ENCODE measurements at places on chromosomes 1 and 21.
A peak's percentile ranks its signal among the peaks of the same experiment; 100 is the strongest.

DNA sequence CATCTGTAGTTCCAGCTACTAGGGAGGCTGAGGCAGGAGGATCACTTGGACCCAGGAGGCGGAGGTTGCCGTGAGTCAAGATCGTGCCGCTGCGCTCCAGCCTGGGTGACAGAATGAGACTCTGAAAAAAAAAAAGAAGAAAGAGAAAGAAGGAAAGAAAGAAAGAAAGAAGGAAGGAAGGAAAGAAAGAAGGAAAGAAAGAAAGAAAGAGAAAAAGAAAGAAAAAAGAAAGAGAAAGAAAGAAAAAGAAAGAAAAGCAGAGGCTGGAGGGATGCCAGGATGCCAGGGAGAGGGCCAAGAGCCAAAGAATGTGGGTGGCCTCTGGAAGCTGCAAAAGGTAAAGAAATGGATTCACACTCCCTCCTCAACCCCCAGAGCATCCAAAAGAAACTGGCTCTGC, 8.2 kb upstream of the KCNE2 start:
- no peak for DNase-seq

DNA sequence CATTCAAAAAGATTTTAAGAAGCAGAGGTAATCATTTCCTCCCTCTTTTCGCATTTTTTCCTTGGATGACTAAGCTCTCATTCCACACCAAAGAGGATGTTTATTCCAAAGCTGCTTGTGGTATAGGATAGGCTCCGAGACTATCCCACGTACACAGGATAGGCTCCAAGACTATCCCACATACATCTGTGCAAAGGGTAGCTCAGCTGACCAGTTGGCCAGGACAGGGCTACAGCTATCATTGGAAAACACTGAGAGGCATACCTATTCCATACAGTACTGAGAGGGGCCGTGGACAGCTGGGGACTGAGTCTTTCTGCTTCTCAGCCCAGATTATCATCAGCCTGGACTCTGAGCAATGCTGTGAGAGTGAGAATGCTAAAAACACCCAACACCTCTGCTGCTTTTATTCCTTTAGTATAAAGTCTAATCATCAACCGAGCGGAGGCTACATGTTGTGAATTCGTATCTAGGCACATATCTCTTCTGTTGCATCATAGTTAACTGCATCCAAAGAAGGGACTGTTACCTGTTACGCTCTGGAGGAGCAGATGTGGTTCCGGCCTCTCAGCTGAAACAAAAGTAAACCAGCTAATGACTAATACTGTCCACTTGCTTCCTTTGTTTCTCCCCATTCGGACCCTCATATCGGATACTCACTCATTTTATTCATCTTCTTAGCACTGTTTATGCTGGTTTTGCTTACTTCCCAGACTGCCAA, 141.0 kb downstream of the TNFSF18 start:
- DNase-seq: no peak

- DNase-seq: no peak
Observed at GRCh38 chr1:241822846-241823245, 25.2 kb upstream of the EXO1 start.

GRCh38 chr1:72357411-72357810, 75.1 kb upstream of the NEGR1 start:
- no peak for DNase-seq

- no peak for DNase-seq
Observed at GRCh38 chr1:248691567-248692155, 10.9 kb downstream of the OR14I1 start.

- no peak for DNase-seq
Observed at GRCh38 chr21:23017989-23018388, 2019.8 kb downstream of the NCAM2 start.

DNA sequence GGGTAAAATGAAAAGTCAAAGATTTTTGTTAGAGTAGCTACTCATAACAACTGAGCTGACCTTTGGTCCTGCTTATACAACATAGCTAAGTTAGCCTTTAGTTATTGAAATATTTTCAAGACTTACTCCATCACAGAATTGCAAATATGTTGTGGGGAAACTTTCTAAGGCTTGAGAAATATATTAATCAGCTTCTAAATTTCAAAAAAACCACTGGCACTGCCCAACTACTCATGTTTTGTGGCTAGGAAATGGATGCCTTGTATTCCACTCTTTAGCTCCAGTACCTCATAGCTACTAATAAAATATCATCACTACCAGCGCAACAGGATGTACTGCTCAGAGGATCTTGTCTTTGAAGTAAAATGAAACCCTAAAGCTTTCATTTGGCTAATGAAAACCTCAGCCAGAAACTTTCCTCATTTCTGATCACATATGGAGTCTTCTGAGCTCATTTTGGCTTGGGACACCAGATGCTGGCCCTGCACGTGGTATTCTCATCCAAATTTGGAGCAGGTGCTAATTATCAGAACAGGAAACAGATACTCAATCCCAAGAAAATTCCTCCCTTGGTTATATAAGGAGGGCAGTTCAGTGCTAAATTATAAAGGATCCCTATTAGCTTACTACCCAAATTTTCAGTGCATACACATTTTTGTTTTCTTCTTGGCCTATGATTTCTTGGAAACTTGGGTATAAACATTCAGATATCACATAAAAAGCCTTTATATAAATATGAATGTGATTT, 690.7 kb downstream of the ADGRL2 start:
- no peak for DNase-seq

DNA sequence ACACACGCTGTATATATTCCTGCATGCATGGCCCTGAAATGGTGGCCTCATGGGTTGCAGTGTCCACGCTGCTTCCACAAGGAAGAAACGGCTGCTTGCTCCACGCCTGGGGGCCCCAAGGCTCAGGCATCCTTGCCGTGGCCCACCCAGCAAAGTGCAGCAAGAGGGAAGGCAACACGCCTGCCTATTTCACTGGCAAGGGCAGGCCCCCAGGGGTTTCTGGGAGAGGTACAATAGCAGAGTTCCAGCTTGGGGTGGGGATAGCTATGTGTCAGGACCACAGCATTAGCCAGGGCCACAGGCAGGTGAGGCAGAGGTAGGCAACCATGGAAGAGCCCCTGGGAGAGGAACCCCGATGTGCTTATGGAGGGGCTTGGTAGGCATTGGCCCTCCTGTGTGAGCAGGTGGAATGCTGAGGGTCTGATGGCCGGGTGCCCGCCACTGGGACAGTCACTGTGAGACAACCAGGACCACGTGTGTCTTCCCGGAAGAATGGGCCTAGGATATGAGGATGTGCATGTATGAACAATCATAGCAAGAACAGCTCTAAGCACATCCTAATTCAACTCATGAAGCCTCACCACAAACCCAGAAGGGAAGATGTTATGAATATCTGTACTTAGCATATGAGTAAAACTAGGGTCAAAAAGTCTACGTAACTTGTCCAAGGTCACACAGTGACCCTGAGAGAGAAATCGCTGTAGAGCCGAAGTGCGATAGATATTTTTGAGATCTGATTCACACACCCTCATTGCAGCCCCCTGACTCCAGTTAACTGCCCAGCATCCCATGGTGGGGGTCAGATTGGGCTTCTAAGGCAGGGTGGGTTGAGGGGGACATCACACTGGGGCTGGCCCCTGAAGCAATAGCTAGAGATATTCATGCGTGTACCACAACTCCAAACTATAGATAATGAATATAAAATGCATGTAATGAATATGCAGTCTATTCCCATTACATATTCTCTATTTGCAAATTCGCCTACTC, 11.8 kb downstream of the TFF2 start:
- DNase-seq: no peak

DNA sequence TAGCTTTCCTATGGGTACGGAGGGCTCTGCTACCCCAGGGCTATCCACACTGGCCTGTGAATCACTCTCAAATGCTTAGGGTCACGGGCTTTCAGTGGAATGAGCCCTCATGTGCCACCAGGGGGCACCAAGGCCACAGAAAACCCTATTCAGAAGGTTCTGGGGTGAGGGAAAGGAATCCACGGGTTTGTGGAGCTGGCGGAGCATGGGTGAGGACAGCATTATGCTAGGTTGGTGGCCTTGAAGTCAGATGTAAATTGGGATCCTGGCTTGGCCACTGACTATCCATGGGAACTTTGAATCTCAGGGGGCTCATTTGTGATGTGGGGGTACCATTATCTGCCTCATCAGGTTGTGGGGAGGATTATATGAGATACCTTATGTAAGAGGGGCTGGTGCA, 5.1 kb upstream of the LAMTOR5 start:
- DNase-seq: peak; percentile 45

DNA sequence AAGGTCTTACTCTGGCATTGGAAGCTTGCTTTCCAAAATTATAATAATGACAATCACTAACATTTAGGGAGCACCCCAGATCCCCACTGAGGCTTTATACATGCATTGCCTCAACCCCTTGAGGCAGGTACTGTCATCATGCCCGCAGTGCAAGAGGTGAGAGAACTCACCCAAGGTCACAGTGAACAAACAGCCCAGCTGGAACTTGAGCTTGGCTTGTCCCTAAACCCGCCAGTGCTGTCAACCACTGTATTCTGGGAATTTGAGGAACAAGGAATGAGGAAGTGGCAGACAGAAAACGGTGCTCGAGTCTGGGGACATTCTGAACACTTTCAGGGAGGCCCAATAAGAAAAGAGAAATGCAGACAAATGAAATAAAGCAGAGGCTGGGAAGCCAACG, 34.6 kb upstream of the TLR5 start:
- DNase-seq: no peak

GRCh38 chr1:100699744-100700143, 19.8 kb upstream of the VCAM1 start:
- no peak for DNase-seq

DNA sequence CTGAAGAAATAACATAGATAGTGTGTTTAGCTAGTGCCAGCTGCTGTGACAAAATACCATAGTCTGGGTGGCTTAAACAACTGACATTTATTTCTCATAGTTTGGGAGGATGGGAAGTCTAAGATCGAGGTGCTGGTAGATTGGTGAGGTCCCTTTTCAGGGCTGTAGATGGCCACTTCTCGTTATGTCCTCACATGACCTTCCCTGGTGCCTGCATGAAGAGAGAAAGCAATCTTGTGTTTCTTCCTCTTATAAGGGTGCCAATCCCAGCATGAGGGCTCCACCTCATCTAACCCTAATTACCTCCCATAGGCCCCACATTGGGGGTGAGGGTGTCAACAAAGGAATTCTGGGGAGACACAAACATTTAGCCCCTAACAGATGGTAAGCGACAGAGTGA, 9.3 kb downstream of the MTARC2 start:
- no peak for DNase-seq

DNA sequence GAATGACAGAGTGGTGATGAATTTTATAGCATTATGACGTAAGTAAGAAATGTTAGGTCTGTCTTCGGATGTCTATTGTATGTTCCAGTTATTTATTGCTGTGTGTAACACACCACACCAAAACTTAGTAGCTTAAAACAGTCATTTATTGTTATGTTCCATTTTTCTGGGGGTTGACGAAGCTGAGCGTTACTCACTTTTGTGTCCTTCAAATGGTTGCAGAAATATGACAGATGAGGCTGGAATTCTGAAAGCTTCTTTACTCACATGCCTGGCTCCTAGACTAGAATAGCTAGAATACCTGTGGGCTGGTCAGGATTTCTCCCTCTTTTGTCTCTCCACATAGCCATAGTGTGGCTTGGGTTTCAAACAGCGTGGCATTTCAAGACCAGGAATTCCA, 62.1 kb upstream of the S1PR1 start:
- DNase-seq: no peak

DNA sequence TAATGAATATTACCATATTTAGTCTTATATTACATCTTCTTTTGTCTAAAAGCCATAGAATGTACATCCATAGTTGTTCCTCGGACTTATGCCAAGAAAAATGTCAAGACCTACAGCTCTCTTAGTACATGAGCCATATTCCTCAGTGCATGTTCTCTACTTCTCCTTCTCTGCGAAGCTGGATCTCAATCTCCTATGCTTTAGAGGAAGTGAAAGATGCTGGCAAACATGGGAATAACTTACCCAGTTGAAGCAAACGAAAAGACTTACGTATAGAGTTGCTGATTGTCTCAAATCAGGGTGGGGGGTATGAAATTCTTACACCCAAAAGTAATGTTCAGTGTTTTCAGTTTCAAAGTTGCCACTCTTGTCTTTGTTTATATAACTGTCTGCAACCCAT, 32.7 kb downstream of the OR13G1 start:
- DNase-seq: no peak

- peak; percentile 60 for DNase-seq
Observed at GRCh38 chr1:66445492-66446181, 88.3 kb upstream of the SGIP1 start.

- no peak for DNase-seq
Observed at GRCh38 chr1:187042538-187042937, 213.8 kb downstream of the PLA2G4A start.

DNA sequence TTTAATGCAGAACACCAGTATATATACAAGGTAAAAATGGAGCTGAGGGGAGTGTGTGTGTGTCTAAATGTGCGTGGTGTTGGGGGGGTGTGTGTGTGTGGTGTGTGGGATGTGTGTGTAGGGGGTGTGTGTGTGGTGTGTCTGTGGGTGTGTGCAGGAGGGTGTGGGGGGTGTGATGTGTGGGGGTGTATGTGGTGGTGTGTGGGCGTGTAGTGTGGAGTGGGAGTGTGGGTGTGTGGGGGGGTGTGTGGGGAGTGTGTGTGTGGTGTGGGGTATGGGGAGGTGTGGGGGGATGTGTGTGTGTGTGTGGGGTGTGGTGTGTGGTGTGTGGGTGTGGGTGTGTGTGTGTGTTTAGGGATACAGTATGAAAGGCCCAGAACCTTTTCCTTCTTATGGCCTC, 202.3 kb upstream of the CACYBP start:
- DNase-seq: no peak

- no peak for DNase-seq
Observed at GRCh38 chr1:30986755-30987154, 78.2 kb upstream of the SDC3 start.

DNA sequence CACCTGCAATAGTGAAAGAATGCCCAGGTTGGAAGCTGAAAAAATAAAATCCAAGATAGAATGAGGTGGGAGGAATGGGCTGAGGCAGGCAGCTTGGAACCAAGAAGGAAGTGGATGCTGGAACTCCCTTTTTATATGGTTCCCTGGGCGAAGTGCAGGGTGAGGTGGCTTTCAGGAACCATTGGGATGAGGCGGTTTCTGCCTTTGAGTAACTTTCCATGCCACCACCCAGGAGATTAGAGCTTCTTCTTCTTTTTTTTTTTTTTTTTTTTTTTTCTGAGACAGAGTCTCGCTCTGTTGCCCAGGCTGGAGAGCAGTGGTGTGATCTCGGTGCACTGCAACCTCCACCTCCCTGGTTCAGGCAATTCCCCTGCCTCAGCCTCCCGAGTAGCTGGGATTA, 17.8 kb upstream of the MRPS6 start:
- DNase-seq: no peak

GRCh38 chr1:53294567-53294966, 33.3 kb downstream of the LRP8 start:
- DNase-seq: peak; percentile 45
